Hematopoietic multipotent progenitor cell treated with erythropoietin and hydrocortisone succinate and interleukin-3 and kit ligand, for 4 days (in vitro differentiated cells): ENCODE measurements at places on chromosomes 3 and 15.

GRCh38 chr15:56242576-56243162 lies 1.0 kb downstream of the RFX7 start:
- DNase-seq, result no peak

GRCh38 chr3:169633789-169634188 lies 29.7 kb downstream of the MECOM start:
- DNase-seq, result no peak

GRCh38 chr3:4322635-4323034 lies 19.5 kb downstream of the SETMAR start:
- DNase-seq, result peak; percentile 91

DNA sequence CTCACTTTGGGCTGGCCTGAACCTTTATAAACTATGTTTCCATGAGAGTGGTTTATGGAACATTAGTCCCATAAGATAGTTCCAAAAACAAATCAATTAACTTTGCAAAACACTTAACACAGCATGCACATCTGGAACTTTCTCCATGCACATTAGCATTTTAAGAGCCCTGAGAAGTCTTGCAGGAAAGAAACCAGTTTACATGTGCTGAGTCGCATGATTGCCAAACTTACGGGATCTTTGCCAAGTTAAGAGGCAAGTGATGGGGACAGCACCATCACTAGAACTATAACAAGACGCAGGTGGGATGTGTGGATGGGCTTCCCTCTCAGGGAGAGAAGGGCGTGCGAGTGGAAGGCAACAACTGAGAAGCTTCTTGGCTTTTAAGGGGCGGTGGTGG lies 20.7 kb downstream of the ADAMTS9 start:
- no peak for DNase-seq
